ENCODE measurements at places on chromosomes 2 and 18. TPM values are rescaled to one million over a fixed set of nuclear protein-coding genes. Genes with fewer than 3 reads are reported as not detected.
A peak's percentile ranks its signal among the peaks of the same experiment; 100 is the strongest.

CHST10 gene
- not detected for total RNA-seq

DNA sequence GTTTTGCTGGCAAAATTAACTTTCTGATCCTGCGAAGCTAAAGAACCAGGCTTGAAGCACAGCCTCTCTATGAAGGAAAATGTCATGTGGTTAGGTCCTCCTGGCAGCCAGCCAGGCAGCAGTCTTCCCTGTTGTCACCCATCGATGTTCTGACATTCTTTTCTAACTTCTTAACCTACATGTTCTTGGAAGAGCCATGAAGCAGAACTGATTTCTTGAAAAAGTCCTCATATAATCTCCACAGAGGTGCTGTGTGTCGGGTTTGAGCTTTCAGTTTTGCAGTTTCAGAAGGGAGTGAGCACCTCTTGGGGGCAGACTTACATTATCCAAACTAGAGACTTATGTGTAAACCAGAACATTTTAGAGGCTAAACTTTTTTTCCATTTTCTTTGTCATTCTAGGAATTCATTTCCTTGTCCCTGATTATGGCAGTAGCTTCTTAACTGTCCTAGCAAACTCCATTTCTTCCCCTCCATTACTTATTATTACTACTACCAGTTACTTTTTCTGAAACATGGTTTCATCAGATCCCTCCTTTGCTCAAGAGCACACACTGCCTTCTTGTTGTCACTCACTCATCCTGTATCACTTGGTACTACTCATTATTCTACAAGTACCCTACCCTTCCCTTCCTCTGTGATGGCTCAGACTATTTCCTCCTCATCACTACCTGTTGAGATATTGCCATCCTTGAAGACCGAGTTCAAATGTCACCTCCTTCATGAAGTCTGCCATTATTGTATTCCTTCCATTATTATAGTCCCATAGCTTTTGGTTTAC is 31.1 kb downstream of the DOK1 start:
- no peak for DNase-seq

DNA sequence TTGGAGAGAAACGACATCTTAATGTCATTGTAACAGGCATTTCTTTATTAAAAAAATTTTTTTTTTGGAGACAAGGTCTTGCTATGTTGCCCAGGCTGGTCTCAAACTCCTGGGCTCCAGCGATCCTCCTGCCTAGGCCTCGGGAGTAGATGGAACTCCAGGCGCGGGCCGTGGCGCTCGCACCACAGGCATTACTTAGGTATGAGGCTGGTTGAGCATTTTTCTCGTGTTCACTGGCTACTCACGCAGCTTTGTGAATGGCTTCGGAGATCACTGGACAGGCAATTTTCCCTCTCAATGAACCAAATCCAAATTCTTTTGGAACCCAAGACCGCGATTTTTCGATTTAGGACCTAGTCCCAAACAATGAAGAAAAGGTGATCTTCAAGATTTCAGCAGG is 795 bp upstream of the TCF7L1 start:
- DNase-seq: no peak

DNA sequence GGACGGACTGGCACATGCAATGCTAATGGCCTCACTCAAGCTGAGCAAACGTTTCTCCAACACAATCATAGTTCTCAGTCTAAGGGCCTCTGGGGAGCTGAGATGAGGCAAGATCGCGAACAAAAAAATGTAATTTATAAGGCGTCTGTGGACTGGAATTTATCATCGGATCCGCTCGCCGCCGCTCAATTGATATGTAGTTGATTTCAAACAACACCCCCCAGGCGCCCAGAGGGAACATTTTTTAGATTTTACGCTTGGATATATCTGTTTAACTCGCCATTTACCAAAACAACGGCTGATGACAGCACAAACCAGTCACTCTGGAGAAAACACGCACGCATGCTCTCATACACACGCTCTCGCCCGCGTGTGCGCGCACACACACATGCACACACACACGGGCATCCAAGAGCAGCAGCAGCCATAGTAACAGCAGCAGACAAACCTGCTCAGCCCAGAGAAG is 335.8 kb downstream of the SMAD2 start:
- no peak for DNase-seq

- peak; percentile 32 for DNase-seq
These were observed 58.9 kb downstream of the TGIF1 start for GRCh38 chr18:3508576-3509549.

IL37 gene
- total RNA-seq: not detected

DNA sequence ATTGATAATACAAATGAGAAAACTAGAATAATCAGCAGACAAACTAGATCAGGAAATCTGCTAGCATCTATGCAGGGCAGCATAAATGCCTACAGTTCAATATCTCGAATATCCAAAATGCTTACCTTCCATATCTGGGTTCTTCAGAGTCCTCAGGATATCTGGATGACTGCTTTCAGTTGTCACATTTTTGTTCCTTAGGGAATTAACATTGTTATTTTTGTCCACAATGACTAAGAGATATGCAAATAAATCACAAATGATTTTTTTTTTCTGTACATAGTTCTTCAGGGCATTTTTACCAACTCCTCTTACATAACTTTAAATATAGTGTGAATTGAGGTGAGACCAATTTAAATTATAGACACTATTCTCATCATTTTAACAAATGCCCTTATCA is 80.9 kb downstream of the AQP4 start:
- DNase-seq: no peak

TUBA3E gene
- total RNA-seq: not detected

PXDN gene
- 24.9 TPM for total RNA-seq

DNA sequence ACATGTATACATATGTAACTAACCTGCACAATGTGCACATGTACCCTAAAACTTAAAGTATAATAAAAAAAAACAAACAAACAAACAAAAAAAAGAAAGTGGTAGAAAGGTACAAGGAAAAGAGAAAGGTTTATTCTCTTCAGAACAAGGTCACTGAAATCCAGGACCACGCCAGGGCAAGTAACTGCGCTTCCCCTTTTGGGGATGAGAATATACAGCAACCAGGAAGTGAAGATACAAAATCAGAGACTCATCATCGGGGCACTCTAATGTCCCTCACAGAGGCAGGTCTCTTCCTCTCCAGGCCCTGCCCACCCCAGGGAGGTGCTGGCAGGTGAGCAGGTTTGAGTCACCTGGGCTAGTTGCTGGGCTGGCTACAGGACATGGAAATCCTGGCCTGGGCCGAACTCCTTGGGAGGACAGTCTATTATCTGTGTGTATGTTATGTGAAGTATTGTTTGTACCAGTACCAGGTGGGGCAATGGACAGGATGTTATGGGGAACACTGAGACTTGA is 100.4 kb upstream of the GPR45 start:
- DNase-seq: no peak

DNA sequence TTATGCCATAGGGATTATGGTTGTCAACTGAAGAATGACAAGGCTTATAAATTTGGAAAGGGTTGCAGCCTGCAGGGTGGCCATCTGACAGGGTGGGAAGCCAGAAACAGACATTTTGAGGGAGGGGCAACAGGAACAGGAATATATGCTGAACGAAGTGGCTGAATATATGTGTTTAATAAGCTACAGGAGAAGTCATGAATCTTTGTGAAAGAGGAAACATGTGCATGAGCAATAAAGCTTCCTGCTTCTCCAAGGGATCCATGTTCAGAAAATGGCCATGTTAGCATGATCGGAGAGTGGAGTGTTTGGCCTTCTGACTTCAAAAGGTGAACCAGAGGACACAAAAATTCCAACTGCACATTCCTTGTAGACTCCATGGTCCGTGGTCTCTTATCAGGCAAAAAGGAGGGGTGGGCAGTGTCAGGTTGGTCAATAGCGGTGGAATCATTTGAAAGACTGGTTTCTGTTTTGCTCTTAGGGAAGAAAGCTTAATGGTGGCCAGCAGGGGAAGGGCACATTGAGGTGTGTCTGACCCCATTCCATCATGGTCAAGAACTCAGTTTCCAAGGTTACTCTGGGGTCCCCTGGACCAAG is 144.1 kb downstream of the SOCS6 start:
- no peak for DNase-seq

CFAP221 gene
- 15.1 TPM for total RNA-seq

DNA sequence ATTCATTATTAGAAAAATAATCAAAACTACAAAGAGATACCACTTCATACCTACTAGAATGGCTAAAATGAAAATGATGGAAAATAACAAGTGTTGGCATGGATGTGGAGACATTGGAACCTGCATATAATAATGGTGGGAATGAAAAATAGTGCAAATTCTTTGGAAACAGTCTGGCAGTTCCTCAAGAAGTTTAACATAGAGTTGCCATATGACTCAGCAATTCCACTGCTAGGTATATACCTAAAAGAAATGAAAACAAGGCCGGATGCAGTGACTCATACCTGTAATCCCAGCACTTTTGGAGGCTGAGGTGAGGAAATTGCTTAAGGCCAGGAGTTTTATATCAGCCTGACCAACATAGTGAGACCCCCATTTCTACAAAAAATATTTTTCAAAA is 41.6 kb upstream of the ACYP2 start:
- no peak for DNase-seq

- no peak for DNase-seq
These were observed 42.3 kb upstream of the PTPRM start for GRCh38 chr18:7524786-7525185.

SAG gene
- total RNA-seq: 1.5 TPM

DNA sequence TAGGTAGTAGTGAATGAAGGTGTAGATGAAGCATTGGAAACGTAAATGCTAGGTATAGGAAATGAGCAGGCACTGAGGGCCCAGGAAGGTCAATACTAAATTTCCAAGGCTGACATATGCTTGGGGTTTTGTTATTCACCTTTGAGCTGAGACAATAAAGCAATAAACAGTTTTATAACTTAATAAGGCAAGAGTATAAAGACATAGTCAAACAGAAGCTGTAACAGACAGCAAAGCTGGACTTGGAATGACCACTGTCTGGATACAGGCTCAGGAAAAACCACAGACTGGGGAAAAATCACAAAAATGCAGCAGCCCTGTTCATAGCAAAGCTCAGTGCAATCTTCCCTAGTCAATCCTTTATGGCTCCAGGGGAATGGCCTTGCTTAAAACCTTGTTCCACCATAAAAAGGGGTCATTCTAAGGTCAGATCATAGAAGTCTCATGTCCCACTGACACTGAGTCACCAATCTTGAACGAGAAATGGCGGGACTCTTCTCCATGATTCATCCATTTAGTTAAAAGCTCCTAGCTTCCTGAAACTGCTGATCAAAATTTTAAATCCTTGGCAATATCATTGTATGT is 493.3 kb downstream of the CMPK2 start:
- peak; percentile 10 for DNase-seq

- DNase-seq: no peak
These were observed 72.9 kb downstream of the XRCC5 start for GRCh38 chr2:216181953-216182461.

PSMA8 gene
- total RNA-seq: not detected

DNA sequence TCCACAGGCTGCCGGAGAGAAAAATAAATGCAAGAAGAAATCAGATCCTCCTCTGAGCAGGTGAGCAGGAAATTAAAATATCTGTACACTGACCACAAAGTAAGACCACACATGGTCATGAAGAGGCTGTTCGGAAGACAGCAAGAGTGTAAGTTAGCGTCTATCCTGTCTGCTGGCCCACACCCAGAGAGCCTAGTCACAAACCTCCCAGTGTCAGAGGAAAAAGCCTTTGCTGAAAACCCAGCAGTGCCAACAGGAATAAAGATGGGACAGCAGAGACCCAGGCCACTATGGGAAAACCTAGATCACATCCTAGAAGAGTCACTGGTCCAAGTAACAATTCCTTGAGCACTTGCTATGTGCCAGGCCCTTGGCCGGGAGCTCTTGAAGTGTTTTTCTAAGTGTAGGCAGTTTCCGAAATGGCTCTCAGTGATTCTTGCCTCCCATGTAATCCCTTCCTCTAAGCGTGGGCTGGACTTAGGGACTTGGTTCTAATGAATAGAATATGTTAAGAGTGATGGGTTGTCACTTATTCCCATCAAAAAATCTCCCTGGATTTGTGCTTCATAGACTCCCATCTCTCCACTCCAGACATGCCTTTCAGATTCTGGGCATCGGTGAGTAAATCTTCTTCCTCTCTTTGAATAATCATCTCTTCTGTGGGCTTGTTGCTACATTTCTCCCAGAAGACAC is 110.9 kb upstream of the PKDCC start:
- no peak for DNase-seq

ANTXR1 gene
- 32.5 TPM for total RNA-seq
